A549 treated with ZK216348 at 1 μM for 4 hours (cell line): ENCODE measurements at places on chromosomes 16 and 17. TPM values are rescaled to one million over a fixed set of nuclear protein-coding genes. Genes with fewer than 3 reads are reported as not detected.

The KRT28 gene
- not detected in 5 replicates for total RNA-seq

The METTL22 gene
- 20.6 to 24.3 TPM (median 22.5 TPM) in 5 replicates for total RNA-seq

The PHKB gene
- total RNA-seq, result 28.4 to 35.7 TPM (median 30.5 TPM) in 5 replicates

The ASPA gene
- total RNA-seq, result not detected in 5 replicates

The JUP gene
- total RNA-seq, result 60.0 to 143 TPM (median 119 TPM) in 5 replicates
